Uterine smooth muscle cell (primary cell): ENCODE measurements at places on chromosomes 6 and 20. TPM values are rescaled to one million over a fixed set of nuclear protein-coding genes. Genes with fewer than 3 reads are reported as not detected.

The FGD2 gene
- not detected in 2 replicates for total RNA-seq

The MRPS26 gene
- total RNA-seq, result 41.9 and 51.1 TPM in 2 replicates

The ADGRF5 gene
- total RNA-seq, result under 0.01 TPM in 2 replicates

The EYA4 gene
- 13.7 and 14.5 TPM in 2 replicates for total RNA-seq

The IL20RA gene
- total RNA-seq, result 0.50 and 1.00 TPM in 2 replicates
